ENCODE measurements at places on chromosomes 12 and 14.

DNA sequence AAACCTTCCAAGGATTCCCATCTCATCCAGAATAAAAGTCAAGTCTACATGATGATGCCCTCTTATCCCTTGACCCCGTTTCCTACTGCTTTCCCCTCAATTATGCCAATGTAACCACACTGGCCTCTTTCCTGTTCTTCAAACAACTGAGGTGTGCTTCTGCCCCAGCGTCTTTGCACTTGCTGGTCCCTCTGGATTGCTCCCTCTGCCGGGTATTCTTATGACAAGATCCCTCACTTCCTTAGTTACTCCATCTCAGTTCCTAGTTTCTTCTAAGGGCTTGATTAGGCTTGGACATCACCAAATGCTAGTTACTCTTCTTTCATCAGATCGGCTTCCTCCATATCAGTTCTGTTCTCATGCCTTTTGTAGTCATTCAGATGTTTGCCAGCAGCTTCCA lies 32.7 kb upstream of the PELI2 start:
- DNase-seq = no peak

- DNase-seq = peak; percentile 6
These were observed 191.6 kb downstream of the DUSP6 start for GRCh38 chr12:89160716-89161123.

GRCh38 chr14:53613404-53614253 lies 343.0 kb downstream of the BMP4 start:
- DNase-seq = no peak

- DNase-seq = no peak
These were observed 62.0 kb upstream of the ASPG start for GRCh38 chr14:104023325-104024055.

- DNase-seq = no peak
These were observed 69.1 kb downstream of the VEZT start for GRCh38 chr12:95286713-95287112.

DNA sequence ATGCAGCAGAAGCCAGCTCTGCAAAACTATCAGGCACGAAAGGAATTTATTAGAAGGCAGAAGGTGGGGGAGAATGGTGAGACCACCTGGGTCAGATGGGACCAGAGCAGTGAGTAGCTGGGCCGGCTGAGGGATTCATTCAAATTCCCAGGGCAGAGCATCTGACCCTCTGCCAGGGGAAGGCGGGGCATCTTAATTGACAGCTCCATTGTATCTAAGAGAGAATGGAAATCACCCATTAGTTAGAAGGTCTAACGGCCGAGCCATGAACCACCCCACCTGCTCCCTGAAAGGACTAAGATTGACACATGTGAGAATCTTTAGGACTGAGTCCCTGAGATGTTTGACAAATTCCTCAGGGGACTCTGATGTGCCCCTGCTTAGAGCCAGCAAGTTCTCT lies 83.7 kb downstream of the PHETA1 start:
- no peak for DNase-seq

GRCh38 chr12:3745152-3745551 lies 7.8 kb downstream of the CRACR2A start:
- no peak for DNase-seq

DNA sequence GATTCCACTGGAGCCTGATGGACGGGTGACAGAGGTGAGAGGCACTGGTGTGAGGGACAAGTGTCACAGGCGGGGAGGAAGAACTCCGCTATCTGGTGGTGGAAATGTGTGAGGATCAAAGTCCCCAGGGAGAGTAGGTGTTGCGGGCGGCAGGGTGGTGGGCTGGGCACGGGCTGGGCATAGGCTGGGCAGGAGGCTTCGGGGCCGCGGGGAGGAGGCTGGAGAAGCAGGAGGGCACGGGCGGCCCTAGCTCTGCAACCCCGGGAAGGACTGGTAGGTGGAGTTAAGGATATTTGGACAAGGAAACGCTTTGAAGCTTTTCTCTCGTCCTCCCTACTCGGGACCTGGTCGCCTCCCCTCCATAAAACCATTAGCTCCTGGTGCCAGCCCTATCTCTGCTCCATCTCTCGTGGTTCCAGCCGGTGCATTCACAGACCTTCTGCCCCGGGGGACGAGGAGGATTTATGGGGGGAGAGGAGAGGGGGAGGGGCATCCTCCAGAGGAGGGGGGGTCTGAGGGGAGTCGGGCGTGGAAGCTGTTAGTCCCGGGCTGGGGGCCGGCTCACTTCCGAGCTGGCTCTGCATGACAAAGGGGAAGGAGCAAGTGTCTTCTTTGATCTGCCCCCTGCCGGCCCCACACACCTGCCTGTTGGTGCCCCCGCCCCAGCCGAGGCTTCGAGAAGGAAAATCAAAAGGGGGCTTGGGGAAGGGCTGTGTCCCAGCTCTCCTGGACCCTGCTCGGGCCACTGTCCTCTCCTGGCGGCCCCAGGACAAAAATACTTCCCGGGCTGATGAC lies 504 bp downstream of the WNT5B start:
- DNase-seq = no peak

DNA sequence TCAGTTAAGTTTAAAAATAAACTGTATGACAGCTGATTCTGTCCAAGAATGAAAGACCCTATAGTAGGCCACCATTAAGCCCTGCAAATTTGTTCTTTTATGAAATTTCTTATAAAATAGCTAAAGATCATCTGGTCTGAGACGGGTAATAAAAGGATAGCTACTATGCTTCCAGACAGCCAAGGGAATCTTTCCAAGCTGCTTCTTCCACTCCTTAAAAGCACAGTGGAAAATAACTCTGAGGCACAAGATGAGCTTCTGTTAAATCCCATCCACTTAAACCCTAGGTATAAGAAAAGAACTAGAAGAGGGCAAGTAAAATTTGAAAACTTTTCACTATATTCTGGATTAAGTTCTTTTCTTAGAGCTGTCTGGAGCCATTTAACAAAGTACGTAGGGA lies 194.3 kb downstream of the CAPZA3 start:
- no peak for DNase-seq

DNA sequence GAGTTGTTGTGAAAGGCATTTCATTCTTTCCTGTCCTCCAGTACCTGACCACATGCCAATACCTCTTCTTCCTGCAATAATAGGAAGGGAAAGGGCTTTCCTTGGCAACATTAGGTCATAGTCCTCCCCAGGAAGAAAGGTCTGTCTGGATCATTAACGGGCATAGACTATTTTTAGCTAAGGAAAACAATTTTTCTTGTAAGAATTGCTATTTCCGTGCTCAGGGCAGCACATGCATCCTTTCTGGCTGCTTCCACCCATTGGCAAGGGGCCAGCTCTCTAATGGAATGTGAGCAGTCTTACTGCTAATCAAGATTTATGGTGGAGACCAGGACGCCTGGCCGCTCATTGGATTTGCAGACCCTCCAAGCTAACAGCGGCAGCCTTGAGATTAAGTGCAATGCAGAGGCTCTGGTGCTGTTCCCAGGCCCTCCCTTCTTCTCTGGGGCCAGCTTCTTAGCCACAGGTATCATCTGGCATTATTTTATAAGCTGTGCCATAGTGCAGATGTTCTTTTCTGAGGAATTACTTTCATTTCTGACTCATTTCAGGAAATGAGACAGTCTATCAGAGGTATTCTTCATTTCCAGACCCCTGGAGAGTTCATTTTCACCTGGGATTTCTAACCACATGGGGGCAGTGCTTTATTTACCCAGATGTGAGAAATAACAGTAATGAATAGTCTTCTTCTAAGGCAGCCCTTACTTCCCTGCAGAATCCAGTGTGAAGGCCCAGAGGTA lies 52.9 kb downstream of the ANO6 start:
- DNase-seq = no peak

DNA sequence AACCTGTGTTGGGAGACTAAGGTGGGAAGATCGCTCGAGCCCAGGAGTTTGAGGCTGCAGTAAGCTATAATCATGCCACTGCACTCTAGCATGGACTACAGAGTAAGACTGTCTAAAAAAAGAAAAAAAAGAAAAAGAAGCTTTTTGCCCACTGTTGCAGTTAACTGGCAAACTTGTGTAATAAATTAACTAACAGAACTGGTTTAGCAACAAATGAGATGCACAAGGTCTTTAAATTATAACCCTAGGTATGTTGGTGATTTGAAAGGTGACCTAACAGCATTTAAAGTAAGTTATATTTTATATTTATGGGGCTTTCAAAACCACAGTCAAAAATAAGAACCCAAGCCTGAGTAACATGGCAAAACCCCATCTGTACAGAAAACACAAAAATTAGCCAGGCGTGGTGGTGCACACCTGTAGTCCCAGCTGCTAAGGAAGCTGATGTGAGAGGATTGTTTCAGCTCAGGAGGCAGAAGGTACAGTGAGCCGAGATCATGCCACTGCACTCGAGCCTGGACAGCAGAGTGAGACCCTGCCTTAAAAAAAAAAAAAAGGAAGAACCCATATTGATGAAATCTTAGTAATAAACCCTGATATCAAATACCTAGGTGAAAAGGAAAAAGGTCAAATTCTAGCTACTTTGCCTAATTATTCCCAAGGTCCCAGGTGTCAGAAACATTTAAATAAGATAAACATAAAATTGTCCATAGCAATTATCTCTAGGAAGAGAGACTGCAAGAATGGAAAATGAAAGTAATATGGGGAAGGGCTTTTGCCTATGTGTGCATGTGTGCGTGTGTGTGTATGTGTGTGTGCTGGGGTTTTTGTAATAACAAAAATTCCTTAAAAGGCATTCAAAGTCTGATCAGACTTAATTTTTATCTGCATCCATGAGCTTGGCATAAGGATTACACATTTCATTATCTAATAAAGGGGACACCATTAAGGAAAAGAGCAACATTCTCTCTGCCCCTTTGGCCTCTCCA lies 15.4 kb downstream of the SYNE2 start:
- no peak for DNase-seq

DNA sequence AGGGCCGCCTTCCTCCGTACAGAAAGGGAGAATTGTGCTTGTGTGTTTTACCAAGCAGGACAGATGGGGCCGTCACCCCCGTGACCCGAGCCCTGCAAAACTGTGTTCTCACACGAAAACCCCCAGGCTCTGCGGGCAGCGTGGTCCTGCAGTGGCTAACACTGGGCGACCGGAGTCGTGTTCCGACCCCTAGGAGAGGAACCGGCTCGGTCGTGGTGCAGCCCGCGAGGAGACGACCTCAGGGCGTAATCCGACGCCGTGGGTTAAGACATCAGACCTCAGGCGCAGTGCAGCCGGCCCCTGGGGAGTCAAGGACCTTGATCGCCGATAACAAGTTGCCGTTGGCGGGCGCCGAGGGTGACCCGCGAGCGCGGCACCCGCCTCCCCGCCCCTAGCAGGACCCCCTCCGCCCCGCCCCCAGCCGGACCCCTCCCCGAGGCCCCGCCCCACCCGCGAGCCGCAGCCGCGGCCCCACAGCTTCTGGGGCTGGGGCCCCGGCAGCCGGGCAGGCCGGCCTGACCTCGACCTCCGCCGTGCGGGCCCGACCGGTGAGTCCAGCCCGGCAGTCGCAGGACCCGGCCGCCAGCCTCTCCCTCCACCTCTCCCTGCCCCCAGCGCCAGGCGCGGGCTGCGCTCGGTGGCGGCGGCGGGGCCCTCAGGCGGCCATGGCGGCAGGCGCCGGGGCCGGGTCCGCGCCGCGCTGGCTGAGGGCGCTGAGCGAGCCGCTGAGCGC lies at the start of gene CHPT1:
Gene CHPT1 (plus strand): TSS at position 444 of the 733 bp plus-strand sequence. CDS start 222 bp downstream, at position 666.
- peak; percentile 4 for DNase-seq

DNA sequence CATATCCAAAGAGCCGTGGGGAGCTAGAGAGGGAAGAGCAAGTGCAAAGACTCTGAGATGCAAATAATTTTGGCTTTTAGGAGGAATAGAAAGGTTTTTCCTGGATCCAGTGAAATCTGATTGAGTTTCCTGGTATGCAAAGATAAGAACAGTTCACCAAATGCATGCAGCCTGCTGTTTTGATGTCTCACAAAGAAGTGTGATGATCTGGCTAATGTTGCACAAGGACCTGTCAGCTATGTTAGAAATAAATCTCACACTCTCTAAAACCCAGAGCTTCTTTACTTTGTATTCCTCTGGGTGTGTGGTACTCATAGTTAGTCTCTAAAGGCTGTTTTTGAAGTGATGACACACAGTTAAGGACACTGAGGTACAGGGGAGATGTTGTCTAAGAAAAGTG lies 321.4 kb downstream of the AACS start:
- no peak for DNase-seq

- no peak for DNase-seq
These were observed 167.9 kb downstream of the PHETA1 start for GRCh38 chr12:111201036-111201435.

- no peak for DNase-seq
These were observed 60.6 kb upstream of the ANO4 start for GRCh38 chr12:100733817-100734593.

DNA sequence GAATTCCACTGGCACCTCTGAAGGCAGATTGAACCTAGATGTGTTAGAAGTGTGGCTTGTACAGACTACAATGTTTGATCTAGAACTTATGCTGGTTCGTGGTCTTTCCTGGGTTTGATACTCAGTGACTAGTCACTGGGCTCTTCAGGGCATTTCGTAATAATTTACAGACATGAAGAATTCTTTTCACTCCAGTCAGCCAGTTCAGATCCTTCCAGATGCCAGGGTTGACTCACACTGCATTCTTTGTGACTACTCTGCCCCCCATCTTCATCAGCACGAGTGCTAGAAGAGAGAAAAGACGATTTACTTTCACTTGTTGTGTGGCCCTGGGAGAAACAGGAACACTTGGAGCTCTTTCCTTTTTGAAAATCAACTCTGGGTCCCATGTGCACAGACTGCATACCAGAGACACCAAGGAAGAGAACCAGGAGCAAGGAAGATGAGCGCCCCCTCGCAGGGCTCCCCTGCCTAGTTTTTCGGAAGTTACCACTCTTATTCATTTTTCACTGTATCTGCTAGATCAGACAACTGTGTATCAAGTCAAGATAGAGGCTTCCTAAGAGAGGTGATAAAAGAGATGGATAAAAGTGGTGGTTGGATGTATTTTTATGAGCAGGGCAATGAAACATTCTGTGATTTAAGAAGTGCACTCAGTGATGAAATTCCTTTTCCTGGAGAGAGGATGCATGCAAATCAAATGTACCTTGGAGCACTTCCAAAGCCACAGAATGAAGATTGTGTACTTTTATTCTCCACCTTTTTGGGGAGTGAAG lies 33.5 kb upstream of the EVL start:
- DNase-seq = no peak

GRCh38 chr12:57807285-57807684 lies 11.2 kb downstream of the AVIL start:
- DNase-seq = no peak

DNA sequence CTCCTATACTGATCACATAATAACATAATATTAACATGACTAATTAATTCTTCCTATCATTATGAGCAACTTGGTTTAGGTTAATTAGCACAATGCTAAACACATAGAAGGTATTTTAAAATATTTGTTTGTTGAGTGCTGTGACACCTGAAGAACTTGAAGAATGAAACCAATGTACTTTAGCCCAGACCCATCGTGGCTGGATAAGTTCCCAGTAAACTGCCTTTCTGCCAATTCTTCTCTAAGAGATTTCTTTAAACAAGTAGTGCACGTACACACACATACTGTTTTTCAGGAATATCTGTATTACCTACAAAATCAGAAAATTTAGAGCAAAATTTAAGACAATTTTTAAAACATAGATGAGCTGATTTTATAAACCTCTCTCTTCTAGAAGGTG lies 207.4 kb upstream of the SSTR1 start:
- DNase-seq = no peak
